ENCODE measurements at places on chromosomes 13 and 19.
A peak's percentile ranks its signal among the peaks of the same experiment; 100 is the strongest.

DNA sequence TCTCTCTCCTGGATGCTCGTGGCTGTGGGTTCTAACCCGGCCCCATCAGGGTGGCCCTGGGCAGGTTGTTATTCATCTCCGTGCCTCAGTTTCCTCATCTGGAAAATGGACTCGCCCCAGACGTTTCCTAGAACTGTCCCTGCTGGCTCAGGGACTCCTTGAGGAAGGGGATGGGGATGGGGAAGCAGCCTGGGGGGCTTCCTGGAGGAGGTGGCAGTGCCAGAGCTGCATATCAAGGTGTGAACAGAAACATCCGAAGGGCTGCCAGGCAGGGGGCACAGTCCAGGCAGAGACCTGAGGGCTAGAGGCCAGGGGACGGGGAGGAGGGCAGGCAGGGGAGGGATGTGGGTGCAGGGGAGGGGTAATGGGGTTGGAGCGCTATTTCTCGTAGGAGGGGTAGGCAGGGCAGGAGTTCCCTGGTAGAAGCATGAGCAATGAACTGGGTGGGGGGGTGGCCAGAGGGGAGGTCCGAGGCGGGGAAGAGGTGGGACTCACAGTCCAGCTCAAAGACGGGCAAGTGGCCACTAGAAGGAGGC lies 3.6 kb upstream of the ELANE start:
- DNase-seq: no peak

GRCh38 chr13:112616586-112617362 lies 28.8 kb upstream of the TUBGCP3 start:
- peak; percentile 63 for DNase-seq

DNA sequence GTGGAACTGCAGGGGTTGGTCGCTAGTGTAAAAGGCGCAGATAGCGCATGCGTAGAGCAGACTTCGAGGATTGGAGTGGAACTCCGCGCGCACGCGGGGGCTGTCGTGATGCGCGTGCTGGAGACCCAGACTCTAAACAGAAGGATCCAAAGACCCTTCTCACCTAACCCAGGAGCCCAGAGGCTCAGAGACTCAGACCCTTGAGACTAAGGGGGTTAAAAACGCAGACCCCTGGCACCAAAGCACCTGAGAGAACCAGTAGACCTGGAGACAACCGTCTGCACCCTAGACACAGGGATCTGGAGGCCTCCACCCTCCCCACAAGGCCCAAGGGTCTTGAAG lies 567 bp upstream of the CTU1 start:
- DNase-seq: no peak

DNA sequence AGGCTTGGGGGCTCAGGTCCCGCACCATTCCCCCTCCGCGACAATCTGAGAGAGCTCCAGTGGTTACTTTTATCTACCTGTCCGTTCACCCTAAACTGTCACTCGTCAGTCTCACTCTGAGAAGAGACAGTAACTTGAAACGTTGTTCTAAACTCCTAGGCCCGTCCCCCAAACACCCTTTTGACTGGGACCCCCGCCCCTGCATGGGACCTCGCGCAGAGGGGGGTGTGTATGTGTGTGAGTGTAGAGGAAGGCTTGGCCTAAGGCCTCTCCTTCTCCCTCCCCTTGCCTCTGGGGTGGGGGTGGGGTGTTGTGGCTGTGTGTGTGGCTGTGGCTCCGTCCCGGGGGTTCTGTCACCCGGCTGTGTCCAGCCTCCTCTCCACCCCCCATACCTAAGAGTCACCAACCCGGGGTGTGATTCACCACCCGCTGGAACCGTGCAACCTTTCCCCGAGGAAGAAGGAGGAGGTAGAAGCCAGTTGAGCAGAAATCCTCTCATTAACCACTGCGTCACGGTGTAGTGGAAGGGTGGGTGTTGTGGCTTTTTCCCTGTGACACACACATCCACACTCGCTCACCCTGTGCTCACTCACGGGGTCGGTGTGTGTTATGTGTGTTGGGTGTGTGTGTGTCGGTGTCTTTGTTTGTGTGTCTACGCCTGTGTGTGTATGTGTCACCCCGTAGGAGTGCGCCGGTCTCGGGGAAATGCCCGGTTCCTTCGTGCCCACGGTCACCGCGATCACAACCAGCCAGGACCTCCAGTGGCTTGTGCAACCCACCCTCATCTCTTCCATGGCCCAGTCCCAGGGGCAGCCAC lies 2.4 kb downstream of the FOSB start:
- DNase-seq: peak; percentile 70

DNA sequence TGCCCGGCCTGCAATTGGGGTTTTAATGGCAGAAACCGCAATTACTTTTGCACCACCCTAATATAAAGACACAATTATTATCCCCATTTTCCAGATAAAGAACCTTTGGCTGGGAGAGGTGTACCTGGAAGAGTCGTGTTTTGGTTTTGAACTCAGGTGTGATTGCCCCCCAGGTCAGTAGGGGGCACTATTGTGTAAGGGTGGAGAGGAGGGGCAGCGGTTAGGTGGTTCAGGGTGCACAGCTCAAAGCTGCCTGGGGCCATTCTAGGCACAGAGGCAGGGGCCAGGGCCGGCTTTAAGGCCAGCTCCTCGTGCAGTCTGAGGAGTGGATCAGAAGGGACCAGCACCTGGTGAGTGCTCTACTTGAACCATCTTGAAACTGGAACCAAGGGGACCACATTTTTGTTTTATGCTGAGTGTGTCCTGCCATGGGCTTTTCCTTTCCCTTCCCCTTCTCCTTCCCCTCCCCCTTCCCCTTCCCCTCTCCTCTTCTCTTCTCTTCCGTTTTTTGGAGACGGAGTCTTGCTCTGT lies 5.8 kb upstream of the FCGRT start:
- DNase-seq: no peak

DNA sequence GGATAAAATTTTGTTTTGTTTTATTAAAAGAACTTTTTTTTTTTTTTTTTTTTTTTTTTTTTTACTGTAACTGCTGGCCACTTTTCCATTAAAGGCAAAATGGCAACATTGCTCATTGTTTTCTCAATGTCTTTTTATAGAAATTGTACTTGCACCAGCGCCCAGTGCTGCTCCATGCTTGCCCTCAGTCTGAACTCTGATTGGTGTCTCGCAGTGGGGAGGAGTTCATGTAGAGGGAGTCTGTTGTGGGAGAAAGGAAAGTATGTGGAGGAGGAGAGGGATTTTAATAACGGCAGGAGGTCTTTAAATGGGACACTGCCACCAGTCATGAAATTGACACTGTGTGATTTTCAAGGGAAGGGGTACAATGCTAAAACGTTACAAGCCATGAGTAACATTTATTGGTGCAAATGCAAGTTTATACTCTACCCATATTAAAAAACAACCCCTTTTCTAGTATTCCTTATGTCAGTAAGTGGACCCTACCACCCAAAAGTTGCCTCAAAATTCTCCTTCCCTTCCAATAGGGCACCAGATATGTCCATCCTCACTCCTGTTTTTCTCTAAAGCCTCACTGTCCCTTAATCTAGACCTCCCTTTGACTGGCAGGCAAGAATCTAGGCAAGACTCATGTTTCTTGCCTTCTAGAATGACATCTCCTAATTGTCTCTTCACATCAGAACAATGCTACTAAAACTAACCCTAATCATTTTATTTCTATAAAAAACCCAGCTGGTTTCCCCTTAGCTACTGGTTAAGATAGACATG lies 3.2 kb downstream of the RASL11A start:
- DNase-seq: peak; percentile 89

- DNase-seq: no peak
Observed at GRCh38 chr13:94061301-94061700, 418.2 kb downstream of the DCT start.

- no peak for DNase-seq
Observed at GRCh38 chr13:105984236-105984635, 551.2 kb downstream of the EFNB2 start.

DNA sequence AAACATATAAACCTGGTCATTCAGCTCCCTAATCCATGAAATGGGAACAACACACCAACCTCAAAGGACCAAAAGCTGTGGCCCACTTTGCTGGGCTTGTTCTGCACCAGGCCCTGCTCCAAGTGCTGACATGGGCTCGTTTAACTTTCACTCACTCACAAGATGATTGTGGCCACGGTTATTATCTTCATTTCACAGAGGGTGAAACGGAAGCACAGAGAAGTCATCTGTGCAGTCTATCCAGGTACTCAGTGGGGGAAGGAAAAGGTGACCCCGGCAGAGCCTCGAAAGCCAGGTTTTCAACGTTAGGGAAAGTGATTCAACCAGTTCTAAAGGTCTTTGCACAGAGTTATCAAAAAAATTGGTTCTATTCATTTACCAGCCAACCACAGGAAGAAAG lies 68.0 kb downstream of the CRYL1 start:
- no peak for DNase-seq

DNA sequence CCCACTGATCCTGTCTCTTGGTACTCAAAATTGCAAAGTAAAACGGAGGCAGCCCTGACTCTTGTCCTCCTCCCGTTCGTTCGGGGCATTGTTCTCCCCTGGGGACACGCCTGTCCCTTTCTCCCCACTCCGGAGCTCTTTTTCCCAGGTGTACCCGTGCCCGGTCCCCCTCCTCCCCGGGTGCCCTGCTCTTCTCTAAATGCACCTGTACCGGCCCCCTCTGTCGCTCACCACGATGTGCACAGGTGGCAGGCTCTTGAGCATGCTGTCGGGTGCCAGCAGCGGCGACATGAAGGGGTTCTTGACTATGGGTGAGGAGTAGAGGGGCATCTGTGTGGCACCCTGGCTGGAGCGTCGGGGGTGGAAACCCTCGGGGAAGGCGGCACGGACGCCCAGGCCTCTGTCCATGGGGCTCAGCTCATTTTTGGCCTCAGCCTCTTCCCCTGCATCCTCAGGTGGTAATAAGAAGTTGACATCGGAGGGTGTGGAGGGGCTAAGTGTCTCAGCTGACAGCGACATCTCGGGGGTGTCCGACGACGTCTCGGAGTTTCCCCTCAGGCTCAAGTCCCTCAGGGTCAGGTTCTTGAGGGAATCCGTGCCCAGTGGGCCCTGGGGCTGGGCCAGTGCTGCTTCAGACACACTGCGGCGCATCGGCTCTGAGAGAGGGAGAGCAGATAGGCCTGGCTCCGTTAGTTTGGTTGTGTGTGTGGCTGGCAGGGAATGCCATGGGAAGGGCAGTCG lies 12.4 kb upstream of the CNFN start:
- no peak for DNase-seq

- DNase-seq: no peak
Observed at GRCh38 chr19:3808420-3809143, 22.4 kb upstream of the MATK start.

- DNase-seq: no peak
Observed at GRCh38 chr19:34409189-34410164, 5.3 kb downstream of the PDCD2L start.
